ENCODE measurements at places on chromosomes 16 and 17.

DNA sequence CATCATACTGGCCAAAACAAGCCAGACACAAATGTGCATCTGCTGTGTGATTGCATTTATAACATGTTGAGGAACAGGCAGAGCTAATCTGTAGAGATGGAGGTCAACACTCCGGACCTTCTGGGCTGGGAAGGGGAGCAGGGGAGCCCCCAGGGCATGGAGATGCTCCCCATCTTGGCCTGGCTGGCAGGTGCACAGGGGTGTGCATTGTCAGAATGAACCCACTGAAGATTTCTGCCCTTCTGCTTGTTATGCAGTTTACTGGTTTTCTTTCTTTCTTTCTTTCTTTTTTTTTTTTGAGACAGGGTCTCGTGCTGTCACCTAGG is 146.9 kb downstream of the CMIP start:
- DNase-seq: no peak

DNA sequence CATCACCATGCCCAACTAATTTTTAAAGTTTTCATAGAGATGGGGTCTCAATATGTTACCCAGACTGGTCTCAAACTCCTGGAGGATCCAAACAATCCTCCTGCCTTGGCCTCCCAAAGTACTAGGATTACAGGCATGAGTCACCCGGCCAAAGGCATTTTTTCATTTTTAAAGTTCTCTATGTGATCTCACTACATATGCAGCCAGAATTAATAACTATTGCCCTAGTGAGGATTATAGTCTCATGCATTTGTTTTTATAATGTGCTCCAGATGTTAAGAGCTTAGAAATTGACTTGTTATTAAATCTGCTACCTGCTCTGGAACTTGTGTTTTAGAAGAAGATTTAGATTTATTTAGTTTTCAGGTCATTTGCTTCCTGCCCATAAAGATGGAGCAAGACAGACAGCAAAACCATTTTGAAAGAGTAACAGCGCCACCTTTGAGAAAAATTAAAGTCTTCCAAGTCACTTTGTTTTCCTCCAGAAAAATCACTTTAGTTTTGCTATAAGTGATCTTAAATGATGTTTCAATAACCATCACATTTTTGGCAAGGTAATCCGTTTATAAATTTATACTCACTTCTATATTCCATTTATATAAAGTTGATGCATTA is 79.5 kb downstream of the CA4 start:
- DNase-seq: peak; percentile 15

- DNase-seq: no peak
Observed at GRCh38 chr16:77955127-77955526, 67.2 kb upstream of the CLEC3A start.

GRCh38 chr17:36197387-36197703 is 787 bp upstream of the CCL3L1 start:
- no peak for DNase-seq

GRCh38 chr17:6209829-6210228 is 139.7 kb downstream of the WSCD1 start:
- no peak for DNase-seq

Measured in ACHN (cell line).